ENCODE measurements at places on chromosomes 11 and 22.
A peak's percentile ranks its signal among the peaks of the same experiment; 100 is the strongest.

- DNase-seq: no peak
Observed at GRCh38 chr11:116312570-116313391, 460.0 kb downstream of the BUD13 start.

GRCh38 chr11:118306556-118306955 is 2.0 kb downstream of the CD3E start:
- DNase-seq: no peak

DNA sequence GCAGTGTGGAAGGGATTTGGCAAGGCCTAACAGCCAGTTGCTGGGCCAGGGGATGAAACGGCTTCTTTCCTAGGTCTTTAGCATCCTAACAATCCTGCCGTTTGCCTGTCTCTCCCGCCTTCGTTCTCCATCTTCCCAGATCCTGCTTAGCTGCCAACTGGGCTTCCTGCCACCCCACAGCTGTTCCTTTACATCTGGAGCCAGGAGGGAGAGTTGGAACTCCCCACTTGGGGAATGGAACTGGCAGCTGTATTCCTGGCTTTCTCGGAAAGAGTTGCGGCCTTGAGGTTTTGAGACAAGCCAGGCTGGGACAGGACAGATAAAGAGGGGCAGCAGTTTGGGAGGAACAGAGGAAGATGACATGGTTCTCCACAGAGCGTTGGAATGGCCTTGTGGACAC is 59.6 kb downstream of the ST3GAL4 start:
- DNase-seq: no peak

- no peak for DNase-seq
Observed at GRCh38 chr11:125408311-125408711, 87.8 kb downstream of the FEZ1 start.

GRCh38 chr11:124543145-124543544 is 309 bp downstream of the OR8B12 start:
- no peak for DNase-seq

DNA sequence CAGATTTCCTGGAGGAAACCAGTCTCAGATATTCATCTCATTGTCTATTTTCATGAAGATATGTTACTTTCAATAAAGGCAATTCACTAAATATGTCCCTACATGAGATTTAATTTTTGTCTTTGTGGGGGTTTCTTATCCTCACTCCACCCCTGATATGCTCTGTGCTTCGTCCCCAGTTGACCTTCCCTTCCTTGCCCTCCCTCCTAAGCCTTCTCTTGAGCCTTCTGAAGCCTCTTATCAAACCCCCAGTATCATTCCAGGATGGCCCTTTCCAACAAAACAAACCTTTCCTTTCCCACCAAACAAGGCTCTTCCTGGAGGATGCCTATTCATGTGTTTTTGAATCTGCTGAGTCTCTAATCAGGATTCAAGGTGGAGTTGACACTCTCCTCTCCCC is 44.8 kb downstream of the CSNK2A3 start:
- DNase-seq: no peak

- DNase-seq: no peak
Observed at GRCh38 chr11:102385085-102386007, 38.3 kb downstream of the BIRC2 start.

DNA sequence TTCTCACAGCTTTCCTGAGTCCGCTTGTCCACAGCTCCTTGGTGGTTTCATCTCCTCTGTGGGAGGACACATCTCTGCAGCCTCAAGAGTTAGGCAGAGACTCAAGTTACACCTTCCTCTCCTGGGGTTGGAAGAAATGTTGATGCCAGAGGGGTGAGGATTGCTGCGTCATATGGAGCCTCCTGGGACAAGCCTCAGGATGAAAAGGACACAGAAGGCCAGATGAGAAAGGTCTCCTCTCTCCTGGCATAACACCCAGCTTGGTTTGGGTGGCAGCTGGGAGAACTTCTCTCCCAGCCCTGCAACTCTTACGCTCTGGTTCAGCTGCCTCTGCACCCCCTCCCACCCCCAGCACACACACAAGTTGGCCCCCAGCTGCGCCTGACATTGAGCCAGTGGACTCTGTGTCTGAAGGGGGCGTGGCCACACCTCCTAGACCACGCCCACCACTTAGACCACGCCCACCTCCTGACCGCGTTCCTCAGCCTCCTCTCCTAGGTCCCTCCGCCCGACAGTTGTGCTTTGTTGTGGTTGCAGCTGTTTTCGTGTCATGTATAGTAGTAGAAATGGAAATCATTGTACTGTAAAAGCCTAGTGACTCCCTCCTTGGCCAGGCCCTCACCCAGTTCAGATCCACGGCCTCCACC is 11.7 kb downstream of the RASD2 start:
- peak; percentile 80 for DNase-seq

DNA sequence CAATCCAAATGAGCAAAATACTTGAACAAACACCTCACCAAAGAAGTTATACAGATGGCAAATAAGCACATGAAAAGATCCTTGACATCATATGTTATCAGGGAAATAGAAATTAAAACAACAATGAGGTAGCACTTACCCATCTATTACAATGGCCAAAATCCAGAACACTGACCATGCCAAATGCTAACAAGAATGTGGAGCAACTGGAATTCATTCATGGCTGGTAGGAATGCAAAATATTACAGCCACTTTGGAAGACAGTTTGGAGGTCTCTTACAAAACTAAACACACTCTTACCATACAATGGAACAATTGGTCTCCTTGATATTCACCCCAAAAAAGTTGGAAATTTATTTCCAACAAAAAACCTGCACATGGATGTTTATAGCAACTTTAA is 19.1 kb upstream of the FAM181B start:
- DNase-seq: no peak

DNA sequence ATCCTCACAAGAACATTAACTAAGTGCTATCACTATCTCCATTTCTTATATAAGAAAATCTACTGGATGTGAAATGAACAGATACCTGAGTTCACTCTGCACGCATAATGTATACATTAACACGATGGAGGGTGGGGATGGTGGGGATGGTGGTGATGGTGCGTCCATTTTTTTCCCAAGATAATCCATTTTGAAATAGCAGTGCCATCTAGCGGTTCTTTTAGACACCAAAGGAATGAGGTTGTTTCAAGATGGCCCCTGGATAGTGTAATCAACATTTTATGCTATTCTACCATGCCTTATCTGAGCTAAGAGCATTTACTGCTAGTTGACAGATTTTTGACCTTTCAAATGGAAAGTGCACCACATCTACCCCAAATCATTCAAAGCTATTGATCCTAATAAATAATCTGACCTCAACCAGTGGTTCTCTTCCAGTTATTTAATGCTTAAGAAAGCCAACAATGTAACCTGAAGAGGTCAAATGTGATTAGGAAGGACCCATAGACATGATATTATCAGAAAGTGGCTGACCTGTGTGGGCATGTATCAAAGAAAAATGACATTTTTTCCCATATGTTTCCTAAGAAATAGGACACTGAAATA is 714.7 kb upstream of the TENM4 start:
- no peak for DNase-seq

DNA sequence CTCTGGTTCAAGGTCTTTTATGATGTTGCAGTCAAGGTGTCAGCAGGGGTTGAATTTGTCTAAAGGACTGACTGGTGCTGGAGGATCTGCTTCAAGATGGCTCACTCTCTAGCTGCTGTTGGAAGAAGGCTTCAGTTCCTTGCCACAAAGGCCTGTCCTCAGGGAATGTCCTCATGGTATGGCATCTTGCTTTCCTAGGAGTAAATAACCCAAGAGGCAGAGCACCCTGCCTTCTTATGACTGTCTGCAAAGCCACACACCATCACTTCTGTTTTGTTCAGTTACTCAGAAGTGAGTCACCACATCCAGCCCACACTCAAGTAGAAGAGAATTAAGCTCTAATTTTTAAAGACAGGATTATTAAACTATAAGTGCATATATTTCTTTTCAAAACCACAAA is 45.2 kb downstream of the PLAAT5 start:
- DNase-seq: no peak

DNA sequence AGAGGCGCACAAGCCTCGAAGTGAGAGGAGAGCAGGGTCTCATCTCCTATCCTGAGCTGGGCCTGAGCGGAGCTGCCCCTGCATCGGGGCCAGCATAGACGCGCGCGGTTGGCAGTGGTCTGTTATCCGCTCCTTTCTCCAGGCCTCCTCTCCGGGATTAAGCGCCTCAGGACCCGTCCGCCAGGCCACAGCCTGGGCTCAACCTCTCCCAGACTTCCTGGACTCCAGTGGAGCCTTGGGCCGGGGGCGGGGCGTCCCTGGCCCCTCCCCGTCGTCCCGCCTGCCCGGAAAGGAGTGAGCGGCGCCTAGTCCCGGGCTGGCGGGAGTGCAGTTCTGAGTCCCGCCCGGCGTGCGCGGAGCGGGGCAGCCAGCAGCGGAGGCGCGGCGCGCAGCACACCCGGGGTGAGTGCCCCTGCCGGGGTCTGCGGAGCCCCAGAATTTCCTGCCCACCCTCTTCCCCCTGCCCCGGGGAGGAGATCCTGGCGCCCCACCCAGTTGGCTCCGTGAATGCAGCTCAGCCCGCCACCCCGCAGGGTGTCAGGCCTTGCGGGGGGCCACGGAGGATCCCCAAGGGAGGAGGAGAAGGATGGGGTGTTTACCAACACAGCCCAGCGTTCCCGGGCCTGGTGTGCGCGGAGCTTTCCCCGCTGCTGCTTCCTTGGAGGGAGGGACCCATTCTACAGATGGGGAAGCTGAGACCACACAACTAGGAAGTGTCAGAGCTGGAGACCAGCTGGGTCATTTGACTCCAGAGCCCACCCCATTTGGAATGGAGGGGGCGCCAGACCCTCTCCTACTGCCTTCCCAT is at the start of gene TCIRG1:
TSS of gene TCIRG1 (plus strand) at position 308 of the 808 bp plus-strand sequence. CDS start 2,247 bp downstream, outside the sequence.
- DNase-seq: peak; percentile 64

- DNase-seq: no peak
Observed at GRCh38 chr11:32831221-32831620, 1.5 kb downstream of the PRRG4 start.

GRCh38 chr11:57116654-57117053 is 65.1 kb upstream of the LRRC55 start:
- DNase-seq: no peak

DNA sequence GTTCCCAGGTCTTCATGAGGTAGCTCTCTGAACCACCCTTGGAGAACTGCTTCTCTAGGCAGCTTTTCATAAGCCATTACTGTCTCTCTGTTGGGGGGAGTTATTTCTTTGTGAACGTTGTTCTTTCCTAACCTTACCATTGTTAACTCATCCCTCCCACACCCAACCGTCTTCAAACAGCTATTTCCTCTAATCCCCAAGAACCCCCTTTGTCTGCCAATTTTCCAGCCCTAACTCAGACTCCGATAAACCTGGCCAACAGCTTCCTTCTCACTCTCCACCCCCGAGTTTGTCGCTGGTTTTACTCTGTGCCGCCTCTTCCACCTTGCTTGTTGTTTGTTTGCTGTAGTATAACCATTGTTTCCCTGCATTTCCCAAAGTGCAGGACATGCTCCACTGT is 131.5 kb downstream of the CCDC34 start:
- no peak for DNase-seq

GRCh38 chr11:46299451-46299961 is 22.0 kb downstream of the CREB3L1 start:
- DNase-seq: no peak

GRCh38 chr11:8258784-8259183 is 4.9 kb downstream of the LMO1 start:
- DNase-seq: peak; percentile 18

DNA sequence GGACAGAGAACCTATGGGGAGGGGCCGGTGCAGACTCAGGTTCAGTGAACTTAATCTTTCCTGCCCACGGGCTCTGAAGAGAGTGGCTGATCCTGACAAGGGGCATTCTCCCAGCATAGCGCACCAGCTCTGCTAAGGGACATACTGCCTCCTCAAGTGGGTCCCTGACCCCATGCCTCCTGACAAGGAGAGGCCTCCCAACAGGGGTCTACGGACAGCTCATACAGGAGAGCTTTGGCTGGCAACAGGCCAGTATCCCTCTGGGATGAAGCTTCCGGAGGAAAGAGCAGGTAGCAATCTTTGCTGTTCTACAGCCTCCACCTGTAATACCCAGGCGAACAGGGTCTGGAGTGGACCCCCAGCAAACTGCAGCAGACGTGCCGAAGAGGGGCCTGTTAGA is 394.0 kb downstream of the LRRC4C start:
- DNase-seq: no peak

DNA sequence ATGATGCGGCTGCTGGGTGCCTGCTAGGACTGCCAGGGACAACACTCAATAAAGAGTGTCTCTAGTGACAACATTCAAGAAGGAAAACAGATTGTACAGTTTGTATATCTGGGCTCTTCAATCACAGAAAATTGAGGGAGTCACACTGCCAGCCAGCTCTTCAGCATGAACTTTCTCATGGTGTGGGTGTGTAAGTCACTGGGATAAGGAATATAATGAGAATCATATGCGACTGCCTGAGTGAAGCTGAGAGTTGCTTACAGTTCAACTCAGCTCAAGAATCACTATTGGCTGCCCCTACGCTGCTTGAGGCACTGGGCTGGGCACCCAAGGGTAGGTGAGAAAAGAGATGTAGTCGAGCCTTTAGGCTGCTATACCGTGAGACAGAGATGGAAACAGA is 328.1 kb upstream of the PITPNB start:
- no peak for DNase-seq

- DNase-seq: no peak
Observed at GRCh38 chr11:88208745-88209144, 33.5 kb upstream of the RAB38 start.

DNA sequence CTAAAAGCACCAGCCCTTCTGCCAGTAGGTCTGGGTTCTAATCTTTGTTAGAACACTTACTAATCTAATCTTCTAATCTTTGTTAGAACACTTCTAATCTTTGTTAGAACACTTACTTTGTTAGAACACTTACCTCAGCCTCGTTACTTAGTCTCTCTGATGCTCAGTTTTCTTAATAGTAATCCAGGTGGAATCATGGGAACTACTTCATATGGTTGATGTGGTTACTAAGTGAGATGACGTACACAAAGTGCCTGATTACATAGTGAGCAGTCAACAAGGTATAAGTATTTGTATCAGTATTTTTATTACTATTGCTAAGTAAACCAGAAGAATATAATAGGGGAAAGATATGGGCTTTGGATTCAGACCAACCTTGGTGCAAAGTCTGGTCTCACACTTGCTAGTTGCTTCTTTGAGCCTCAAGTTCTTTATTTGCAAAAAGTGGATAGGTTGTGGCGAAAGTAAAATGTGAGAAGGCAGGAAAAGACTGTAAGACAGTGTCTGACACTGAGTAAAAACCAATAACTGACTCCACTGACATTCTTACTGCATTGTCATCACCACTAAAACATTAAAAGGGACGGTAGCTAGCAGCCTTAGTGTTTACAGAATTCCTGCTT is 83.7 kb downstream of the TRAF6 start:
- DNase-seq: no peak

- no peak for DNase-seq
Observed at GRCh38 chr22:37278261-37278660, 4.0 kb upstream of the CYTH4 start.

DNA sequence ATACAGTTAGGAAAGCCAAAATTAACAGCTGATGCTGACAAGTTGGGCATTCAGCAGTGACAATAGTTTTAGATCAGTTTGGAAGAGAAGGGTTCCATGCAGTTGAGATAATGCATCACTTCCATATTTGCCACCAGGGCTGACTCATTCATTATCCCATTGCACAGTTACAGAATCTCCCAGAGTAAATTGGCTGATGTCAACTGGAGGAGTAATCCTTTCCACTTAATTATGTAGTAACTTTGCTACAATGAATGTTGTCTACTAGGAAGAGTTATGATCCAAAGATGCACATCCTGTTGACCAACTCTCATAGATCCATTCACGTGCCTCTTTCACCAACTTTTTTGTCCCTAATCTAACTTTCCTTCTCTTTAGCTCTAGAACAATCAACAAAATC is 123.3 kb upstream of the LUZP2 start:
- DNase-seq: no peak

Measured in activated CD4-positive, CD25-positive, alpha-beta regulatory T cell treated with anti-CD3 and anti-CD28 coated beads, Interleukin-2, amount 50 U/mL, for 72 hours (primary cell).